Naive B cell (primary cell): ENCODE measurements at places on chromosomes 2 and 18. TPM values are rescaled to one million over a fixed set of nuclear protein-coding genes. Genes with fewer than 3 reads are reported as not detected.

FBXO41 gene
- not detected for polyA plus RNA-seq

FAM117B gene
- 17.7 TPM for polyA plus RNA-seq

HDHD2 gene
- polyA plus RNA-seq: 38.9 TPM

ST6GAL2 gene
- polyA plus RNA-seq: not detected

PLB1 gene
- polyA plus RNA-seq: 2.3 TPM

RIT2 gene
- not detected for polyA plus RNA-seq

UGT1A6 gene
- polyA plus RNA-seq: not detected

OTOS gene
- polyA plus RNA-seq: not detected

DNA sequence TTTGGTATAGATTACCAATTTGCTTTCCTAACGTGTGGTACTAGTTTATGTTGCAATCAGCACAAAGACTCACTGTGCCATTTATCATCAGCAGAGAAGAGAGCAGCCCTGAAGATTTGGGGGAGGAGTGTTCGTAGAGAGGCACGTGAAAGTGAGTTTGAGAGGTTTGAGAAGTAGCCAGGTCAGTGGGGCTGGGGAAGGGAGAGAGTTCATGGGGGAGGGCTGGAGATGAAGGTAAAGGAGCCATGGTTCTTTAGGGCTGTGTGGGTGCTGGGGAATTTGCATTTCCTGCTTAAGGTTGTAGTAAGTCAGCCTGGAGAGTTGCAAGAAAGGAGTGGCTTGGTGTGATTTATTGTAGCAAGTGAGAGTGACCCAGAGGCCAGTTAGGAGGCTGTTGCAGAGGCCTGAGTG, 172.1 kb downstream of the NEDD4L start:
- no peaks in the 10 kb centered on the region for H3K36me3 ChIP-seq
- H3K4me1 ChIP-seq: peaks cover 25% of the 10 kb centered on the region
- H3K27ac ChIP-seq: no peak overlapping the region
- H3K27me3 ChIP-seq: peaks cover 7% of the 10 kb centered on the region
- no peak for DNase-seq

DNA sequence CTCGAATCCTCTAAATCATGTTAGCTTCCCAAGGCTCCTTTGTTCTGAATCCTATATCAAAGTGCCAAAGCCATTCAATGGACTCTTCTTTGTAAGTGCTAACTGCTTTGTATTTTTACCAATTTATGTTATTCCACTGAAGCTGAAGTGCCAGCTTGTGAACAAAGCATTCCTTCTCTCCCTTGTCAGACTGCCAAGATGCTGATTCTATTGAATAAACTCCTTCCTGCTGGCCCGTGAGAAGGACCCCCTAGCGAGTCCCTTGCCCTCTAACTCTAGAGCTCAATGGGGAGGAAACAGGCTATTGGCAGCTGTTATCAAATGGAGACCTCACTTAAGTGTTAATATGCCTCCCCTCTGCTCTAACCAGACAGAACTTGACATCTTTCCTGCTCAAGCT, 1097.9 kb upstream of the CNTNAP5 start:
- no peak for DNase-seq
- H3K4me3 ChIP-seq: no peak overlapping the region
- no peaks in the 10 kb centered on the region for H3K36me3 ChIP-seq

GRCh38 chr2:26355038-26355995, 8.7 kb upstream of the ADGRF3 start:
- H3K27ac ChIP-seq: no peak overlapping the region
- H3K4me3 ChIP-seq: no peak overlapping the region
- DNase-seq: no peak
- H3K27me3 ChIP-seq: no peaks in the 10 kb centered on the region

GRCh38 chr2:190261851-190262250, 57.8 kb downstream of the HIBCH start:
- H3K4me1 ChIP-seq: no peaks in the 10 kb centered on the region
- H3K4me3 ChIP-seq: no peak overlapping the region
- DNase-seq: no peak

DNA sequence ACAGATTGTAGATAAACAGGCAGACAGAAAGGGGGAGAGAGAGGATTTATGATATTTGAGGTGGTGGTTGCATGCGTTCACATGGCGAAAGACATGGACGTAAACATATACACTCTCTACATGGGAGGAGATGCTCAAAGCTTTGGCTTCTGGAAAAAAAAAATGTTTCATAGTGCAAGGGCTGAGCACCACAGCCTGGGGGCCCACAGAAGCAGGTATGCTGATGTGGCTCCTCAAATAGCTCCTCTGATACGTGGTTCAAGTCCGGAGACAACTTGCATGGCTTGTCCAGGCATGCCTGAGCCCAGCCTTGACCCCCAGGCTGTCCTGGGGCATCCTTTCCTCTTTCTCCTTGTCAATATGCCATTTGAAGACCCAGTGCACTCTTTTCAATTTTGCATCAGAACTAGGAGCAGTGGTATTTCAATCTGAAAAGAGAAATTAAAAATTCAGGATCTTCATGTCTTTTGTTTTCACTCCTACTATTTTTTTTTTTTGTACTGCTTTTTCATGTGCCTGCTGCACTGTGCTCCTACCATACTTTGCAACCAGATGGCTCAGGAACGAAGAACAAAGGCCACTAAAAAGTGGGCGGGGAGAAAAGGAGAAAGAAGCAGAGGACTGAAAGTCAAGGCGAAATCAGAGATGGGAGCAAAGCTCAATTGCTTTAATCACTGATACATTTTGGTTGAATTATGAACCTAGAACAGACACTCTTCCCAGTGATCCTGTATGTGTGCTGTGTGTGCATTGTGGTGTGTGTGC, 495.7 kb upstream of the TCF4 start:
- no peak overlapping the region for H3K27ac ChIP-seq
- peaks cover 2% of the 10 kb centered on the region for H3K4me1 ChIP-seq
- no peaks in the 10 kb centered on the region for H3K36me3 ChIP-seq
- no peak for DNase-seq

GRCh38 chr2:141554810-141555209, 576.0 kb downstream of the LRP1B start:
- peak; percentile 11 for DNase-seq
- H3K27ac ChIP-seq: no peak overlapping the region
- H3K36me3 ChIP-seq: no peaks in the 10 kb centered on the region
- H3K4me1 ChIP-seq: no peaks in the 10 kb centered on the region

DNA sequence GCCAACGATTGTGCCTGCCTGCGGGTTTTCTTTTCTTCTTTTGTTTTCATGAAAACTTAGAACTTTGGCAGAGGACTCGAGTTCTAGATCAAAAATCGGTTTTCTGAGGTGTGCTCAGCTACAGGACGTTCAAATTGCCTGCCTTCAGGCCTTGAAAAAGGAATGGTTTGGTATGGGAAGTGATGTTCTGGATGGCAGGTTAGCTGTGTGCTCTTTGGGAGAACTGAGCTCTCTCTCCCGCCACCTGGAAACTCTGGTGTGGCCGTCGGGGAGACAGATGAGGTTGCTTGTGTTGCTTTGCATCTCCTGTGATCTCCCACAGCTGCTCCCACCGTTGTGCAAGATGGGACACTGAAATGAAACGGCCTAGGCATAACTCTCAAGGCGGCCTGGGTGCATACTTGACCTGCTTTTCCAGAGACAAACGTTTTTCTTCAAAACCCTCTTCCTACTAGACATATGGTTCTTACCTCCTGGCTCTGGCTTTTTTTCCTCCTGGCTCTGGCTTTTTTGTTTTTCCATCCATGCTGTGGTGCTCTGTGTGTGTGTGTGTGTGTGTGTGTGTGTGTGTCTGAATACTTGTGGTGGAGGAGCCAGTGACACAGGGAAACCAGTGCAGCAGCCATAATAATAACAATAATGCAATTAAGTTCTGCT, 2.0 kb downstream of the FMNL2 start:
- H3K4me1 ChIP-seq: peaks cover 13% of the 10 kb centered on the region
- H3K4me3 ChIP-seq: peak overlapping the region; percentile 78
- H3K27ac ChIP-seq: no peak overlapping the region
- no peaks in the 10 kb centered on the region for H3K36me3 ChIP-seq

- peaks cover 36% of the 10 kb centered on the region for H3K36me3 ChIP-seq
- no peak overlapping the region for H3K4me3 ChIP-seq
- H3K27me3 ChIP-seq: no peaks in the 10 kb centered on the region
- no peak for DNase-seq
These were observed 19.4 kb downstream of the PLEKHA3 start for GRCh38 chr2:178499640-178500039.

DNA sequence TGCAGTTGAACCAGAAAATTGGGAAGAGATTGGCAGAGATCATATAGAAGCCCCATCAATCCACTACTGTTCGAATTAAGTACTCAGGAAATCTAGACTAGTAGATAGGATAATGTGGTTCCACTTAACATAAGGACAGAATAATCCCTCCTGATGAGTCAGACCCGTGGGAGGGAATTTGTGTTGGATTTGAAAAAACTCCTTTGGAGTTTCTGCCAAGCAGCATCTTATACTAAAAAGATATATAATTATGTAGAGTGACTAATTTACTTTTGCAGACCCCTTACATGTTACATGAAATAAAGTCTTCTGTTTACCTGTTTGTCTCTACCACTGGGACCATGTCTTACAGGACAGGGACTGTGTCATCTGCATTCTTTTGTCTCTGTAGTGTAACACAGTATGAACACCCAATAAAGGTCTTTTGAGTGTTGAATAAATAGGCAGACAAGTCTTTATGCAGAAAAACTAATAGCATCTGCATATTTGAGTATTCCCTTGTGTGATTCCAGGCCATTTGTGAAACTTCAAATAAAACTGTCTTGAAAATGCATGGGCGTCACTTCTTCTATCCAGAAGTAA, 122.6 kb upstream of the DNAJC10 start:
- H3K27ac ChIP-seq: no peak overlapping the region
- H3K4me3 ChIP-seq: no peak overlapping the region
- DNase-seq: no peak
- H3K36me3 ChIP-seq: no peaks in the 10 kb centered on the region

DNA sequence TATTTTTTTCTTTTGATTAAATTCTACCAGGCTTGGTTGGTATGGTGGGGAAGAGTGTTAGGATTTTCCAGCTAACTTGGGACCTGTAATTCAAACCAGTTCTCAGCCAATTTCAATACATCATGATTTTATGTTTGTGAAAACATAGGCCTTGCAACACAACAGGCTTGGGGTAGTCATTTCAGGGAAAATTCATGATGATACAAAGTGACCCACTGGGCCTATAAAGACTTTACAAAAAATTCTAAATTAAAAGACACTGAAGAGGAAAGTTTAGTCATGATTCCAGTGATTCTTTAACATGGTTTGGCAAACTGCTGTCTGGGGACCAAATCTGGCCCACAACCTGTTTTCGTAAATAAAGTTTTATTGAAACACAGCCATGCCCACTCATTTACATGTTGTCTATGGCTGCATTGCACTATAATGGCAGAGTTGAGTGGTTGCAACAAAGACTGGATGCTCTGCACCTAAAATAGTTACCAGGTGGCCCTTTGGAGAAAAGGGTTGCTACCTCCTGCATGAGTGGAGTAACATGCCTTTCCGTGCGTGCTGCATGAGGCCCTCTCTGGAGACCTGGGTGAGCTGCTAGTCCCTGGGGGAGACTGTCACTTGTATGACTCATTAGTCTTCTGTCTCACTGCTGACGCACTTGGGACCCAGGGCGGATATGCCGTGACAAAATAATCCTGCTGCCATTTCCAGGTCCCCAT, 73.6 kb downstream of the NPAS2 start:
- no peaks in the 10 kb centered on the region for H3K36me3 ChIP-seq
- no peak overlapping the region for H3K27ac ChIP-seq
- H3K4me1 ChIP-seq: no peaks in the 10 kb centered on the region
- peaks cover 26% of the 10 kb centered on the region for H3K27me3 ChIP-seq
- no peak for DNase-seq

GRCh38 chr2:241935774-241936173, 66.2 kb downstream of the RTP5 start:
- DNase-seq: no peak
- no peaks in the 10 kb centered on the region for H3K27me3 ChIP-seq
- no peak overlapping the region for H3K4me3 ChIP-seq
- peaks cover 9% of the 10 kb centered on the region for H3K36me3 ChIP-seq
- H3K4me1 ChIP-seq: peaks cover 11% of the 10 kb centered on the region

DNA sequence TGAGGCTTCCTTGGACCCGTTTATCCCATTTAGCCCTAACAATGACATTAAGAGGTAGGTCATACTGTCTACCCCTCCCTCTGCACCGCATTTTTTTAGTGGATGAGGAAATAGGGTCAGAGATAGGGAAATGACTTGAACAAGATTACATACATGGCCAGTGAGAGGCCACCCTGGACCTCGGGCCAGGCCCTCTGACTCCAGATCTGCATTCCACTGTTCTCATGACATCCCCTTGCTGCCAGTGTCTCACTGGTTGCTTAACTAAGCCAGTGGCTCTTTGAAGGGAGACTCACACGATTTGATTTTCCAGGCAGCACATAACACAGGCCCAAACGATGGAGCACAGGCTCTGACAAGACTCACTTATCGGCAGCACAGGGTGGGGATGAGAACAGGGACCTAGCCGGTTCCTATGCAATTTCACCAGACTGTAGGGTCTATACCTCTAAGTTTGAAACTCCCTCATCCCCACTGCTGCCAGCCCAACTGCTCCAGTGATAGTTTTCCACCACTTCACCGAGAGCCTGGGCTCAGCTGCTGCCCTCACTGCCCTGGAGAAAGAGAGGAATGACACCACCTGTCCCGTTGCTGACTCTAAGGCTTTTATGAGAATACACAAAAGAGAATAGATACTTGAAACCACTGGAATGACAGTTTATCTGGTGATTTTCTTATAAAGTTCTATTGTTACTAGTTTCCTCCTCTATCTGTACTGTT, 82.5 kb downstream of the TMEM247 start:
- peaks cover 96% of the 10 kb centered on the region for H3K4me1 ChIP-seq
- no peak for DNase-seq
- H3K36me3 ChIP-seq: peaks cover 47% of the 10 kb centered on the region

- no peaks in the 10 kb centered on the region for H3K36me3 ChIP-seq
- no peak overlapping the region for H3K4me3 ChIP-seq
- no peak overlapping the region for H3K27ac ChIP-seq
- H3K4me1 ChIP-seq: peaks cover 11% of the 10 kb centered on the region
- H3K27me3 ChIP-seq: peaks cover 4% of the 10 kb centered on the region
These were observed 19.9 kb upstream of the ZAP70 start for GRCh38 chr2:97693476-97693875.

DNA sequence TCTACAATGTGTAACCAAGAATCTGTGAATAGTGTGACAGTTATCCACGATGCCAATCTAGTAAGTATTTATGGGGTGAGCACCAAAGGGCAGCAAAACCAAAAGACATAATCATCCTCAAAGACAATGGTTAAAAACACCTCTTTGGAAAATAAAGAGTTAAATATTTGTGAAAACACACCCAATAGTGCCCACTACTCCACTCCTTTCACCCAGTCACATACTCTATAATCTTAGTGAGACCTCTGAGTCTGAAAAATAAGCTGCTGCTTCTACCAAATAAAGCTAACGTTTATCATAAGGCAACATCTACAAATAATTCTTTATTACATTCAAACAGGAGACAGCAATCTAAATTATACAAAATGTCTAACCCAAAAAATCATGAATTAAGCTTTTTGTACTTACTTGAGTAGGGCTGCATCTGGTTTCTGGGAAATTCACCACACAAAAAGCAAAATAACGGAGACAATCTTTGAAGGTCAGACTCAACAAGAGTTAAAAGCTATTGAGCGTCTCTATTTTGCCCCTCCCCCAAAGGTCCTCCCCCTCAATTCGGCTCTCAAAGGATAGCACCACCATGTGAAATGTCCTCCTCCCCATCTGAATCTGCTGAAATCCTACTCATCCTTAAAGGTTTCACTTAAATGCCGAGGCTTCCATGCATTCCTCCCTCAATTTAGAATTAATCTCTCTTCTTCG, 2.0 kb downstream of the RAPH1 start:
- no peak for DNase-seq
- peaks cover 65% of the 10 kb centered on the region for H3K27me3 ChIP-seq
- no peak overlapping the region for H3K4me3 ChIP-seq
- H3K36me3 ChIP-seq: peaks cover 5% of the 10 kb centered on the region
- H3K27ac ChIP-seq: no peak overlapping the region

- no peak overlapping the region for H3K4me3 ChIP-seq
- DNase-seq: no peak
- H3K27me3 ChIP-seq: peaks cover 40% of the 10 kb centered on the region
- H3K27ac ChIP-seq: peak overlapping the region; percentile 19
These were observed 1.9 kb upstream of the IL1R2 start for GRCh38 chr2:101989740-101990460.
